ENCODE measurements at places on chromosomes 3 and 15.

DNA sequence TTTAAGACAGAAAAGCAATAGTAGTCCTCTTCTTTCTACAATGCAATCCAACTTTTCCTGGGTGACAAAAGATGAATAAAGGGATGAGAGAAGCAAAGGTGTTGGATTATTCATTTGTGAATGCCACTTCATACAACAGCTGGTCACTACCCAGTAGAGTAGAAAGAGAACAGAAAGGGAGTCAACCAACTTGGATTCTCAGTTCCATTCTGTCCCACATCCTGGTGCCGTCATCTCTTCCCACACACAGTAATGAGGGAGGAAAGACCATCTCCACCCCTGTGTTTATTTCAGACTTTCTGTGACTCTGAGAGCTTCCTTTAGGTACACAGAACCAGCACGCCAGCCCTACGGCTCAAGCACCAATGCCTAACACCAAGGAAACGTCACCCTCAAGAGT, 71.0 kb downstream of the FOXP1 start:
- no peak for DNase-seq

DNA sequence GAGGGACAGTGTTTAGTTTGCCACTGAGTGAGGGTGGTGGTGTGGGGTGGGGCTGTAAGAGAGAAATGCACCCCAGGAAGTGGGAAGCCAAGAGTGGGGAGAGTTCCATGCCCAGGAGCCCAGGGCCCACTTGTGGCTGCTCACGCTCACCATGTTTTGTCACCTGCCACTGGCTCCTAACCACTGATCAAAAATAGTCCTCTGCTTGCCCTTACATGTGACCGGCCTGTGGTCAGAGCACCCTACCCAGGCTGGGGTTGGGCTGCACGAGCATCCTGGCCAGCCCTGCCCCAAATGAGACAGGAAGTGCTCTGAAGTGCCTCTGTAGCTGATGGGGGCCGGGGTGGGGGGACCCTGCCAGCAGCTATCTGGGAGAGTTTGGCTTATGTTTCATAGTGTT, 216.3 kb downstream of the RPLP1 start:
- no peak for DNase-seq

DNA sequence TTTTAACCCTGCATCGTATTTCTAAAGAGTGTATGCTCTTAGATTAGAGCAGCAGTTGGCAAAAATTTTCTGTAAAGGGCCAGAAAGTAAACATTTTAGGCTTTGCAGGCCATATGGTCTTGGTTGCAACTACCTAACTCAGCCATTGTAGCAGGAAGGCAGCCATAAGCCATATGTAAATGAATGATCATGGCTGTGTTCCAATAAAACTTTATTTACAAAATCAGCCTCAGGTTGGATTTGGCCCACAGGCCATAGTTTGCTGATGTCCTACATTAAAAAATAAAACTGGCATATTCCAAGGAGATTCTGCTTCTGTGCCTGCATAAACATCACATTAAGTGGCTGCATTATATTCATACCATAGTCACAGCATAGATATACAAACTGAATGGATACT, 134.9 kb downstream of the STT3B start:
- DNase-seq: no peak

- DNase-seq: no peak
Observed at GRCh38 chr3:86890741-86891396, 100.1 kb downstream of the VGLL3 start.

DNA sequence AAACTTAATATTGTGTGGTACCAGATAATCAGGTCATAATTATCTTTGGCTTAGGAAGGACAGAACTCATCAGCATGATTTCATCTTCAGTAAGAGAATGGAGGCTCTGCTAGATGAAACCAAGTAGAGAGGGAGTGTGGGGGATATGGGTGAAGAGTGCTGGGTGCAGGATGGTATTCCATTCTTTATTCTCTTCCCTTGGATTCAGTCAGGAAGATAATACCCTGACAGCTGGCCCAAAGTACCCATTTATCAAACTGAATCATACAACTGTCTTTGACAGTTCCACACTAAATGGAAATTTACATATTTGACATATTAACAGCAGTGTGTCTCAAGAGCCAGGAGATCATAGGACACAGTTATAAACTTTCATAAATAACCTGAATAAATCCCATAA, 44.7 kb downstream of the GOLIM4 start:
- DNase-seq: no peak

DNA sequence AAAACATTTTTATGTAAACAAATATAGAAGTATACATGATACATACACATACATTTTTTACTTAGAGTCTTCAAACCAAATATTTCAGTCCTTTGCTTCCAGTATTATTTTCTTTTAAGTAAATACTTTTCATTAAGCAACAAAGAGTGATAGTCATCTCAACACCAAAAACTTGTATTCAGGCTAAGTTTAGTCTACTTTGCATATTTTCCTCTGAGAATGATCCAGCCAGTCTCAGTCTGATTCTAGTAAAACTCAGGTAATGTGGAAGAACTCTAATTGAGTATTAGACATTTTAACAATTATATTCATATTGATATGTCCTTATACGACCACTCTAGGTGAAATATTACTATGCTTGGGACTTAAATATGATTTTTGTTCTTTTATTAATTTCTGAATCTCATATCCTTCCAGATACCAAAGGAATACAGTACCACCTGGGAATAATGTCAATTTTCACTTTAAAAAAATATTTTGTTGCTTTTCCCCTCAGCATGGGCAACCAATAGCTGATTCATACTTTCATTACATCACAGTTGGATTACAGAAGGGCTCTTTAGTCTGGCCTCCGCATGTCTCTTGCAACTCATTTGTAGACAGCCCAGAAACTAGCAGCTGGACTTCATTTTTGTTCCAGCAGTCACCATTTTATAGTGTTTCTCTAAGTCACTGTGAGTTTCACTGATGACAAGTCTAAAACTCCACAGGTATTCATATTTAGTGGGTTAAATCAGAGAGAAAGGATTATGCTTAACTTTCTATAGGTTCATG, 390.4 kb downstream of the ZBTB20 start:
- no peak for DNase-seq

- DNase-seq: no peak
Observed at GRCh38 chr3:73610493-73610892, 14.2 kb downstream of the PDZRN3 start.

- no peak for DNase-seq
Observed at GRCh38 chr3:131047582-131047981, 20.9 kb downstream of the NEK11 start.

GRCh38 chr3:40313975-40314860, 4.7 kb downstream of the EIF1B start:
- no peak for DNase-seq

DNA sequence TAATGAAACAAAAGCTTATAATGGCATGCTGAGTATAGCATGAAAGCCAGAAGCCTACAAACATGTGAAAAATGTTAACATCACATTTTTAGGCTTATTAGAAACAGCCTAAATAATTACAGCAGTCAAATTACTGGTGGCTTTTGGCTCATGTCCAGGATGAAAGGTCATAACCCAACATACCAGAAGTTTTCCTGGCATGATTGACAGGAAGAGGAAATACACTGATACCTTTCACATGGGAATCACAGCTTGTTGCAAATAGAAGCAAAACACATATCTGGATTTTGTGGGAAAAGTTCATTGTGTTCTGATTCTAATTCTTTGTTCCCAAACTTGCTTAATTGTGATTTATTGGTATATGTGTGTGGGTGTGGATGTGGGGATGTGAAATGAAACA, 393.5 kb upstream of the ARRDC4 start:
- no peak for DNase-seq

- no peak for DNase-seq
Observed at GRCh38 chr3:194874783-194875182, 189.1 kb downstream of the FAM43A start.

GRCh38 chr15:34233614-34234013, 8.8 kb downstream of the EMC4 start:
- peak; percentile 17 for DNase-seq

- DNase-seq: no peak
Observed at GRCh38 chr15:81088470-81089013, 45.5 kb upstream of the CFAP161 start.

DNA sequence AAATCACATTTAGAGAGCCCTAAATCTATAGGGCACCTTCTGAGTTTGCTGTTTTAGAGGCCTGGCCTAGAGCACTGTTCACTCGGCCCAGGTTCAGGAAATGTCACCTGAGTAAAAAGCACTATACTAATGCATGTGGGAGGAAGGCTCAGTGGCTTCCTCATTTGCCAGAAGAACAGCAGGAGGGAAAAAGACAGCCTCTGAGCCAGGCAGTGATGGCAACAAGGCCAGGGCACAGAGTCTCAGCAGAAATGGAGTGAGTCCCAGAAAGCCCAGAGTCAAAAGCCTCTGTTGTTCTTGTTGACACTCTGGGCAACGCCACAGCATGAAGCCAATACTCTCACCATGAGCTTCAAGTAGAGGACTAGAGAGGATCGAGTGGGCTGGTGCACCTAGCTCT, 25.9 kb downstream of the LTF start:
- DNase-seq: no peak

DNA sequence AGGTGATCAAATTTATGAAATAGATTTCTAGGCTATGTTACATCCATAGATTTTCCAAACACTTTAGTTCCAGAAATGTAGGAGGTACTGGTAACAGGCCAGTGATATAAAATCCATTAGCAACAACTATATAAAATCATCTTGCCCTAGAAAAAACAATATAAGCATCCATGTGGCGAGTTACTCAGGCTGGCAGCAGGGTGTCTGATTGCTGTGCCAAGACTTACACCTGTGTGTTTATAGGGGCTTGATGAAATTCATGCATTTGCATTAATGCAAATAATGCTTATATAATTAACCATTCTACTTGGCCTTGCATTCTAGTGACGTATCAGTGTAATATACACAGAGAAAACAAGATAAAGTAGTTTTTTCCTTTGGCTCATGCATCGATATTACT, 153.4 kb downstream of the PLCL2 start:
- no peak for DNase-seq

- no peak for DNase-seq
Observed at GRCh38 chr15:42502477-42502876, 7.0 kb downstream of the SNAP23 start.

DNA sequence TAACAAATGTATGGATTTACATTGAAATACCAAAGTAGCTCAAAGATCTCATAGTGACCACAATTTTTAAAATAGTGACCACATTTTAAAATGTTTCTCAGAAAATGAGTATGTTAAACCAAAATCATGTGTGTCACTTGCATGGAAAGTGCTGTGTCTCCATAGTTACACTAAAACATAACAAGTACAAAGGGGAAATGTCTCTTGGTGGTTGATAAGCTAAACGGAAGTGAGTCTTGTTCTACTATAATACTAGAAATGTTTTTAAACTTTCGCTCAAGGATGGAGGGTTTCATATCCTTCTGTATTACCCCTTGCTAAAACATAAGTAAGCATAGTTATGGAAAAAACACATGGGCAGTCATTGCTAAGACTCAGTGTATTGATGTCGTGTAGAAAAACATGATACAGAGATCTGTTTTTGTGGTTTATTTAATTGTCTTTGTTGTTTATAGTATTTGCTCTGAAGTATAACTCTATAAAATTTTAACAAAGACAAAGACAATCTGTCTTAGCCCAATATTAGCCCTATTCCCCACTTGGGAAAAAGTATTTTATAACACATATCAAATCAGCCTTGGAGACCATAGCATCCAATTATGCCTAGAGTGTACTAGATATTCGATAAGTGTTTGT, 27.0 kb upstream of the DENND4A start:
- no peak for DNase-seq

- peak; percentile 46 for DNase-seq
Observed at GRCh38 chr15:69482686-69483256, 30.2 kb downstream of the RPLP1 start.

GRCh38 chr3:192919901-192920300, 2.2 kb upstream of the MB21D2 start:
- no peak for DNase-seq

DNA sequence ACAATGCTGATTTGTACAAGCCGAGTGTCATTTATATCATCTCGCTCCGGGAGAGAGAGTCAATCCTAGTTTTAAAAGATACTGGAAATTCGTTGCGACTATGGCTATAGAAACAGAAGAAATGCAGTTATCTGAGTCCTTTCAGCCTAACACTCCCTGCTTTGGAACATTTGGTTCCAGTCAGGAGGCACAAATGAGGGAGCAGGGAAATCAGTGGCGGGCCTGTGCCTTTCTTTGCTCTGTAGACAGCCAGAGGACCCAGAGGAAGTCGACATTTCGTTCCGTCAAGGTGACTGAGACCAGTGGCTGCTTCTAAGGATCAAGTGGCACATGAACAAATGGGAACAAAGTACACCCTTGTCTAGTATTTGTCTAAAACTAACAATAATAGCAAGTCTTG, 745 bp upstream of the RIOX2 start:
- DNase-seq: no peak

GRCh38 chr3:108780235-108780634, 23.0 kb upstream of the RETNLB start:
- no peak for DNase-seq

DNA sequence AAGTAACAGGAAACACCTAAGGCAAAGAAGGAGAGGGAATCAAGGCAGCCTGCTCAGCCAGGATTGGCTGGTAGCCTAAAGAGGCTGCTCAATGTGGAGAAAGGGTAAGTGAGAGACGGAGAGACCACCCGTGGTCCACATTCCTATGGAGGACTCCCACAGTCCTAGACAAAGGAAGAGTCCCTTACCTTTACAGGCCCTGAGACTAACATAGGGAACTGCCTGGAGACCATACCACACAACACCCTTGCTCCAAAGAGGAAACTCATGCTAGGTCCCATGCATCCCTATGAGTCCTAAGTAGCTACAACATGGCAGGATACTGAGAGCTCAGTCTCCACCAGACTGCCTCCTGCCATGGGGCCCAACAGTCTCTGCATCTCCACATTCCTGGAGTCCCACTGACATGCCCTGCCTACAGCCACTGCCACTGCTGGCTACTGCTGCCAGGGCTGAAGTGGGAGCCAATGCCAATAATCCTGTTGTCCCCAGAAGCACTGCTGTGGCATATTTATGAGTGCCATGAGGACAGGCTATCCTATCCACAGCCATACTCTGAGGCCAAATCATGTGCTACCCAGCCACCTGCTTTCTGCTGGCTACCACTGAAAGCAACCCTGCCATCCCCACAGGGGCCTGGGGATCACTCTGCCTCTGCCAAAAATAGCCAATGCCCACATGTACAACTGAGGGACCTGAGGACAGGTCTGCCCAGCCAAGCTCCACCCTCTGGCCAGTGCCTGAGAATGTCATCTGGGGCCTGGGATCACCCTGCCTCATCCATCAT, 45.0 kb downstream of the COPS2 start:
- no peak for DNase-seq

- DNase-seq: no peak
Observed at GRCh38 chr3:182979674-182980191, 605 bp downstream of the DCUN1D1 start.
